Stimulated activated CD4-positive, alpha-beta T cell treated with anti-CD3 and anti-CD28 coated beads, Interleukin-1b, Interleukin-23, amount 100 ng/mL, for 1 hour (primary cell): ENCODE measurements at places on chromosomes 11 and 22.

DNA sequence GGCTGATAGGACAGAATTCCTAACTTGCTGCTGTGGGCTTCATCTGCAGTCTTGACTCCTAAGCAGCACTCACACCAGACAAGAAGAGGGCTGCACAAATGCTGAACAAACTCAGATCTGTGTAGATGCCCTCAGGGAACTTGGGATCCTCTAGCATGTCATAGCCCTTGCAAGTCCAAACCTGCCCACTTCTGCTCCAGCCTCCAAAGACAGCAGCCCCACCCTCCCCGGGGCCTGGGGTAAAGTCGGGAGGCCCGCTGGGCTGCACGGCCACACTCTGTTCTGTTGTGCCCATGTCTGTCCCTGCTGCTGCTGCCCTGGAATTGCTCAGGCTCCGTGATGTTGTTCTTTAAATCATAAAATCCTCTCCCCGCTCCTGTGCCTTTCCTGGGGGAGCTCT, 28.3 kb downstream of the DRD2 start:
- no peak for DNase-seq

DNA sequence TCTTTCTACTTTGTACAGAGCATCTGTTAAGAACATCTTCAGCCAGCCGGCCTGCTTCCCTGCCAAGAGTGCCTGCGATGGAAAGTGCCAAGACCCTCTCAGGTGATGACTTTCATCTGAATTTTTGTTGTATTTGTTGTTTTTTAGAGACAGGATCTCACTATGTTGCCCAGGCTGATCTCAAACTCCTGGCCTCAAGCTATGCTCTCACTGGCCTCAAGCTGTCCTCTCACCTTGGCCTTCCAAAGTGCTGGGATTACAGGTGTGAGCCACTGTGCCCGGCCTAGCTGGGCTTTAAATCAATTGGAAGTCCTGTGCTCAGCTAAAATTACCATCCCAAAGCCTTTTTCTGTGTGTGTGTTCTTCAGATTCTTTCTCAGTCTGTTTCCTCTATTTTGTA, 64.2 kb upstream of the ADORA2A start:
- DNase-seq, result no peak

- DNase-seq, result no peak
These were observed 15.3 kb downstream of the PKNOX2 start for GRCh38 chr11:125179895-125180294.

GRCh38 chr11:46451759-46452158, 60.2 kb upstream of the CHRM4 start:
- no peak for DNase-seq

- no peak for DNase-seq
These were observed 3.1 kb upstream of the COMMD9 start for GRCh38 chr11:36292311-36292722.

DNA sequence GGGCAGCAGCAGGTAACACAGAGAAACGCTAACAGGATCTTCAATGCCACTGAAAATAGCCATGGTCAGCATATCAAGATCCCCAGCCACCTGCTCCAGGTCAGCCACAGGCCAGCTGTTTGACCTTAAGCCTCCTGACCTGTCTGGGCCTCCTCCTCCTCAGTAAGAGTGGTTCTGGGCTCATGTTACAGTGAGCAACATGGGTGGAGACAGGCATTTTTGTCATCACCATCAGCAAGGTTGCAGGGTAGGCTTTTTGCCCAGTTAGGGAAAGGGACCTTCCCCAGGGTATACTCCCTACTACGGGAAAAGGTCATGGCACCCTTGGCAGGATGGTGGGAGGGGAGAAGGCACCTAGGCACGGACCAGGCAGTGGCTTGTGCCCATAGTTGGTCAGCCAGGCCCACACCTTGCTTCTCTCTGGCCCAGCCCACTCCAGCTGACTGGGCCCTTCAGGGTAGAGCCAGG, 131.8 kb upstream of the PARVA start:
- no peak for DNase-seq

GRCh38 chr22:24027389-24027975, 16.4 kb downstream of the CABIN1 start:
- no peak for DNase-seq

- no peak for DNase-seq
These were observed 284.4 kb downstream of the LUZP2 start for GRCh38 chr11:24781288-24781687.

DNA sequence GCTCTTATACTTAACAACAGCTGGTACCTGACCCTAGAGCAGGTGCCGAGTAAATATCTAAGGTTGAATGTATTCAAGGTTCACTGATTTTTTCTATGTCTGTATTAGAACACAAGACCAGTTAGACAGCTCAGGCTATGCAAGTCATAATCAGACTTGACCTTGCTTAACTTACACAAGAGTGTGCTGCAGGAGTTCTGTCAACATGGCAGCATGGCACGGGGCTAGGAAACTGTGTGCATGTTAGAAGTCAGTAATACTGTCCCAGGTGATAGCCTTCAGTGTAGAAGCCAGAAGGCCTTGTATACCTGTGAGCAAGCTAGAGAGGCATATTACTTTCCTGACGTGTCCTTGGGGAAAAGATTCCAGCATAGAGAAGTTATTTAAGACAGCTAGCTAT, 253.1 kb downstream of the FAT3 start:
- DNase-seq, result no peak

DNA sequence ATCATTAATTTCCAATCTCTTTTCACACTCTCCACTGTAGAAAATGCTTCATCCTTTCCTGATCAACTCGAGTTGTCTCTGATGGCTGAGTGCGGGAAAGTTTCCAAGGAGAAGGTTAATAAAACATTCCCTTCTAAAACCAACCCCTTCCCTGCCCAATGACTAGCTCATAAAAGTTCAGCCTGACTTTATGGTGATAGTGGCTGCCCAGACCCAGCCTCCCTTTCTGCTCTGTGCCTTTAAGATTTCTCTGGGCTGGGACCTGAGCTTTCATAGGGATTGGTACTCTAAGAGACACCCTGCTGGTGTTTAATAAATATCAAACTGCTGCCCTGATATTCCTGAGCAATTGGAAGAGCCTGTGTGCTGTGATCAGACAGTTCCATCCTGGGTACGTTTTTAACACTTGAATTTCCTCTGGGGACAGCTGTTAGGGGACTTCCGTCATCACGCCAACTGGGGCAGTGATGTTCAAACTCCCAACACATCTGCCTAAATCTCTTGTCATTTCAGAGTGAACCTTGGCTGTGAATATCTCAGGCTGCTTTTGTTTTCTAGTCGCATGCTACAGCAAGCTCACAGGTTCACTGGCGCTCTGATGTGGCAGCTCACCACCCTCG, 195.0 kb upstream of the KIRREL3 start:
- no peak for DNase-seq

GRCh38 chr22:20118300-20119020, 1.4 kb upstream of the TRMT2A start:
- DNase-seq, result no peak

DNA sequence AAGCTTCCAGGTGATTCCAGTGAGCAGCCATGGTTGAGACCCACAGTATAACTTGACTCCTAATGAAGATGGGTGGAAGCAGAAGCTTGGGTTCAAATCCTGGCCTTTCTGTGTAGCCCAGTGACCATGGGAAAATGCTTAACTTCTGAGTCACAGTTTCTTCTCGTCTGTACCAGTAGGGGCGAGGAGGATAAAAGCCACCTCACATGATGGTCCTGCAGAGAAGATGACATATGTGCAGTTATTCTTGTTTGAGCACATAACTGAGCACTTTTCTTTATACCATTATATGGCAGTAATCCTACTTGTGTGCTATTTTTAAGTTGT, 4.9 kb downstream of the TMEM109 start:
- no peak for DNase-seq

GRCh38 chr11:109132539-109132938, 289.5 kb upstream of the C11orf87 start:
- no peak for DNase-seq

- no peak for DNase-seq
These were observed 47.9 kb downstream of the ZNF280B start for GRCh38 chr22:22460635-22461034.
